Fibroblast of lung (primary cell): ENCODE measurements at places on chromosomes 4 and X. TPM values are rescaled to one million over a fixed set of nuclear protein-coding genes. Genes with fewer than 3 reads are reported as not detected.

DNA sequence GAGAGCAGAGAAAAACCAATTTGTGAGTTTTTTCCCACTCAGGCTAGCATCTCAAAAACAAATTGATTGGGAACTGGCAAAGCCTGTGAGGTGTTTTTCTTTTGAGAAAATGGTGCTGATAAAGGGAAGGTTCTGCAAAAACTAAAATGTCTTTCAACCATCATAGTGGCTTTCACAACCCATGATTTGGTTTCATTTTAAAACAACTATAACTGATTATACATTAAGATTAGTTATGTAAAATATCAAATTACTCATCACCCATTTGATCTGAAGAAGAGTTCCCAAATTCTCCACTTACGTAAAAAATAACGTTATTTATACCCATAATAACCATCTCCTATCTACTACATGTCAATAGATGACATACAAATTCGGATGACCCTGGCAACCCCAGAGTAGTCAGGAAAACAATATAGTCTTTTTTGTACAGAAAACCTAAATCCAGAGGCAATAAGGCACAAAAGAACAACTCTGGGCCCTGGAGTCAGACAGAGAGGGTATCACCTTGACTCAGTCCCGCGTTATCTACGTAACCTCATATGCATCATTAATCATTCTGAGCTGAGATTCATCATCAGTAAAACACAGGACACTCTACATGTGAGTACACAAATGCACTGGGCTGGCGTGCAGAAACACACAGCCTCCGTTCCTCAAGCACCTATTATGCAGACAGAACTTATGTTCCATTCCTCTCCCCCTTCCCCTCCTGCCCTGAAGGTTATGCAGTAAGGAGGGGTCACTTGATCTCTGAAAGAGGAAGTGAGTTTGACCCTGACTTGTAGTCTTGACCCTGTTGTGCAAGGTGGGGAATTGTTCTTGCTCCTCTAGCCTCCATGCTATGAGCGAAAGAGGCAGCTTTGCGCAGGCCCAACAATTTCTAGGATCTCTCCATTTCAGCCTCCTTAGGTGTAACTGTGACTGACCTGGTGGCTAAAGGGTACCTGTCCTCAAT, 82.2 kb downstream of the SLC9A7 start:
- no peak for DNase-seq

GRCh38 chr4:56460085-56460484, 7.3 kb upstream of the SRP72 start:
- no peak for DNase-seq

GRCh38 chr4:88802138-88802537, 104.5 kb upstream of the NAP1L5 start:
- no peak for DNase-seq

DNA sequence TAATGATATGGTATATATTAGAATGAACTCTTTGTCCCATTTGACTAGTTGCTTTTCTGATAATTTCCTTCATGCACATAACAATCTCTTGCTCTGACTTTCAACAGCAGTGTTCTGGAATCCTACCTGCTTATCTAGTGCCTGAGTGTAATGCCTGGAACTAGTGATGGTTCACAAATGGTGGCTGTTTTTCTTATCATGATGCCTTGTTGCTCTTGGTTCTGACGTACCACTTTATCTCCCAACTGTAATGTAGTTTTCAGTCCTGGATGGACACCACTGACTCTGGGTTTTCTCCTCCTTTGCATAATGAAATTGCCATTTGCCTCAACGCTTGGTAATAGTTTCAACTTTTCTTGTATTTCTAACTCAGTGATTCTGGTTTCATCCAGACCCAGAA, 25.5 kb upstream of the LUZP4 start:
- no peak for DNase-seq

GRCh38 chr4:48985976-48986653, at the start of gene CWH43:
Gene CWH43 (plus strand): TSS chr4:48986275. CDS start chr4:48986430, 155 bp downstream.
- DNase-seq: no peak

GRCh38 chrX:32524385-32524784, 687.0 kb downstream of the DMD start:
- DNase-seq: no peak

DNA sequence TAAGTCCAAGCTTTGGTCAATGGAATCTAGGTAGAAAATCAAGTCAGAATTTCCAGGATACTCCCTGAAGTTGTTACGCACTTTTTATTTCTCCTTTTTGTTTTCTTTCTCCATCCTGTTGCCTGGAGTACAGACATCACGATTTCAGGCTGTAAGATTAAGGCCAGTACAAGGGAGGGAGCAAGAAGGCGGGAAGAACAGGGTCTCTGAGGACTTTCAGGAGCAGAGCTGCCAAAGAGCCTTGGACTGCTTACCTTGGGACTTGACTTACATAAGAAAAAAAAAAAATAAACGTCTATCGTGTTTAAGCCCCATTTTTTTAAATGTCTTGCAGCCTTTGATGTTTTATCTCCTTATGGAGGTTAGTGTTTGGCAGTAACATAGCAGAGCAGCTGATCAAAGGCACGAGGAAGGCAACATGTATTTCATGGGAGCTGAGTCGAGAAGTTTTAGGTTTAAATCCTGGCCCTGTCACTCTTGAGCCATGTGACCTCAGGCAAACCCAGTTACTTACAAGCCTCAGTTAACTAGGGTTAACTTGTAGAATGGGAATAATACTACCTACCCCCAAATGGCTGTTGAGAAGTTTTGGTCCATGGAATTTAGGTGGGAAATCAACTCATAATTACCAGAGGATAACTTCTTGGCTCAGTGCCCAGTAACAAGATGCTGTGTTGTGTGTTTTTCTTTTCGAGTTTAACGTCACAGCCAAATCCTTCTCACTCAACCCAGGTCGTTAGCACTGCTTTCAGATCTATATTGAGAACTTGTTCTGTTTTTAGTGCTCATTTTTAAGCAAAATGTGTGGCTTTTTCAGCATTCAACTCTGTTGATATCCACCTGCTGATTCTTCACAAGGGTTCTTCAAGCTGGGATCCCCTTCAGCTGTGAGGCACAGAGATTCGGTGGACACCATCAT, 106.8 kb downstream of the CLNK start:
- no peak for DNase-seq

GRCh38 chrX:46477435-46477834, 67.8 kb downstream of the ZNF674 start:
- DNase-seq: peak; percentile 46

- no peak for DNase-seq
Measured at GRCh38 chrX:12817528-12817927, 26.3 kb downstream of the PRPS2 start.

DNA sequence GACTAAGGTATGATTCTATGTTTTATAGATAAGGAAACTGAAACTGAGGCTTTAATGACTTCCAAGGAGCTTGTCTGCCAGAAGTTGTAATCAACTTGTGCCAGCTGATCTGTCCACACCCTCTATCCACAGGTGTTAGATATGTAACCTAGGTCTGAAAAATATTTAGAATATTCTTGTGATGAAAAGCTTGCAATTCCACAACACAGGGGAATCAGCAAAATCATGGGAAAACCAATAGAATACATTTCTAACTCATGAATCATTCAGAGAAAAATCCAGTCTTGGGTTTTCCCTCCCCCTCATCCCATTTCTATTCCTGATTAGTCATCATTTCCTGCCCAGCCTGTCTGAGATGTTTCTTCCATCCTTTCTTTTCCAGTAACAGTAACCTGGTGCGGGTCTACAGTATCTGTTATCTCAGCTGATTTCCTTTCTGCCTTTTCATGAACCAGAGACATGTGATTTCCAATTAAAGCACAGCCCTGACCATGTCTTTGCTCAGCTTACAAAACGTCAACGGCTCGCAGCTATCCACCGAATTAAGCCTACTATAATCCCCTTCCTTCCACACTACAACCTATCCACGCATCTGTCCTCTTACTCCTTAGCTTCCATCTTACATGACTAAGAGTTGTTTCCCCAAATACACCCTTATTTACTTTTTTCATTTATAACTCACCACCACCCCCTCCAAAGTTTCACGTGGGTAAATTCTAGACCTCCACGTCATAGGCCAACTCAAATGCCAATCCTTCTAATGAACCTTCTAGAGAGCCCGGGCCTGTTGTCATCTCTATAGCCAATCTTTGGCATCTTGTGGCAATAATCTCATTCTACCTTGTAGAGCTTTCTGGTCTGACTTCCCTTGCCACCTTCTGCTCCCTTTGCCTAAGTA, 961 bp upstream of the NOCT start:
- peak; percentile 91 for DNase-seq

DNA sequence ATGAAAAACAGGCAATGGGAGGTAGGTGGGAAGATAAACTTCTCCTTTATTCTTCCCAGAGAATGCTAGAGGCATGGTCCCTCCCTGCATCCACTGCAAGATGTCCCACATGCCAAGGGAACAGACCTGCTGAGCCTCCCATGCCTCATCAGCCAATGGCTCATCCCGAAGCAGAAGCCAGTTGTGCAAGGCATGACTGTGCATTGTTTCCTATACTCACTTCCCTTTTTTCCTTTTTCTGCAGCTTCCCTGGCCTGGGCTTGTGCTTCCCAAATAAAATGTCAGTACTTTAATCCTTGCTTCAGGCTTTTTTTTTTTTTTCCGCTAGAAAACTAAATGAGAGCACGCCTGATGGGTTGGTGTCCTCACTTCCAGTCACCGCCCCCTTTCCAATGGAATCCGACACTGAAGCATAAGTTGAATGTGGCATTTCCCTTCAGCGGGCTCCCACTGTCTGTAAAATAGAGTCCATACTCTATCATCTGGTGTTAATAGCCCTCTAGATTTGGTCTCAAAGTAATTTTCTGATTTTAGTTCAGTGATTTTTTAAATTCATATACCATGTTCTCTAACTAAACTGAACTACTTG, 239.0 kb upstream of the JADE1 start:
- DNase-seq: no peak

- DNase-seq: no peak
Measured at GRCh38 chrX:55777596-55777995, 60.0 kb downstream of the RRAGB start.

MAGEA2B gene
- polyA plus RNA-seq: not detected in 2 replicates

IL2 gene
- not detected in 2 replicates for polyA plus RNA-seq

ARMCX4 gene
- polyA plus RNA-seq: 3.0 and 3.4 TPM in 2 replicates

CXCL8 gene
- polyA plus RNA-seq: 1.2 and 1.4 TPM in 2 replicates

AKAP4 gene
- polyA plus RNA-seq: not detected in 2 replicates

ANOS1 gene
- polyA plus RNA-seq: 0.07 and 0.14 TPM in 2 replicates

SPANXB1 gene
- not detected in 2 replicates for polyA plus RNA-seq
